Stimulated activated CD8-positive, alpha-beta memory T cell treated with anti-CD3 and anti-CD28 coated beads, Interleukin-12 subunit alpha, Interleukin-12 subunit beta, amount 100 ng/mL, for 4 hours (primary cell): ENCODE measurements at places on chromosomes 7 and 10.

DNA sequence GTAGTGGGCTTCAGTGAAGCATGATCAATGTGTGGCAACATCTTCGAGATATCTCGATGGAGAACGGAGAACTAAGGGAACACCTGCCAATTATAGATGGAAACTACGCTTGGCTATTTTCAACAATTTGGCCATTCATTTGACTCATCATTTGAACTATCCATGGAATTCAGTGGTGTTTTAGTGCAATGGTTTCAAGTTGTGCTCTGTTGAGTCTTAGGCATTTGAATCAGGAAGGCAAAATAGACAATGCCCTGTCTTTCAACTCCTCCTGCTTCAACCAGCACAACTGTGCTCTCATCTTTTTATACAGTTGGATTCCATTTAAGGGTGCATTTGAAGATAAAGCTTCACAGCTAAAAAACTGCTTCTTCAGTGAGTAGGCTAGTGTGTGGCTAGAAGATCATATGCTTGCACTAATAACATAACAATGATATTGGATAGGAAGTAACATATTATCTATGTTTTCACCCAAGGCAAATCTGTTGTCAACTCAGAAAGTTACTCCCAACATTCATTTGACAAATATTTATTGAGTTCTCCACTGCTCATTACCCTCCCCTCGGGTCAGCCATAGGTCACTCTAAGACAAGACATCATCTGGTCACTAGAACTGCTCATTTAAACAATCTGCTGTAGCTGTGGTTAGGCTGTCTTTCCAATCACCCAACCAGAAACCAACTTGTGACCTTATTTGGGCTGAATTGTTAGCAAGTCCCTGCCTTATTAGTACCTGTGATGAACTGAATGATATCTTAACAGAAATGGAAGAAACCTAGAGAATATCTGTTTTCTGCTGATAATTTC, 314.1 kb upstream of the SP4 start:
- DNase-seq: no peak

GRCh38 chr10:21803374-21803773, 200.2 kb downstream of the DNAJC1 start:
- no peak for DNase-seq

DNA sequence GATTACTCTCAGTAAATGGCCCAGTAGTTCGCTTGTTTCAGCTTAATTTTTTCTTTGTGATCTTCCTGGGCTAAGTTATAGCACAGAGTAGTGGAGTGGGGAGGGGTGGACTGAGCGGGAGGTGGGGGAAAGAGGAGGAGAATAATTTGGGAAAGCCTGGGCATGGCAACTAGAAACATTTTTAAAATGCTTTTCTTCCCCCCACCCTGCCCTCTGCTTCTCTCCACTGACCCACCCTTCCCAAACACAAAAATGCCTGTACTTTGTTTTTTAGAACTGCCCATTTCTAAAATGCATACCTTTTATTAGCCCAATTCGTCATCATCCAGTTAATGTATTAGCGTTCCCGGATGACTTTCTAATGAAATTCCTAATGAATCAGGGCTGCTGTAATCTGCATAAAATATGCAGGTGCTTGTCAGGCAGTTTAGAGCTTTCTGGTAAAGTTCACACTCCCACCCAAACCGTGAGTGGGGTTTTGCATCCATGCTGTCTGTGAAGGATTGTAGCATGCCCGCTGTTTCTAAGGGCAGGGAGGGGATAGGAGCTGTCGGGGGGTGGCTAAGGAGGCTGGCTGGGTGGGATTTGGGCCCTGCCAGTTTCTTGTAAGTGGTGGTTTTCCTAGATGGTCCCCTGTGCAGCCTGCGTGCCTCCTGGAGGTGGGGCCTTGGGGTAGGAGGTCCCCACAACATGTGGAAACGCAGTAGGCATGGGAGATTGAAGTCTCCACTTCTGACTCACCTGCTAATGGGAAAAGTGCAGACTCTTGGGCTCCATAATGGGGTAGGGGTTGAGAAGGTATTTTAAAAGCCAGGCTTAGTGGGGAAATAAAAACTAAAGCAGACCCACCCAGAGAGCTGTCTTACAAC, 190.3 kb downstream of the TCF7L2 start:
- DNase-seq: no peak

DNA sequence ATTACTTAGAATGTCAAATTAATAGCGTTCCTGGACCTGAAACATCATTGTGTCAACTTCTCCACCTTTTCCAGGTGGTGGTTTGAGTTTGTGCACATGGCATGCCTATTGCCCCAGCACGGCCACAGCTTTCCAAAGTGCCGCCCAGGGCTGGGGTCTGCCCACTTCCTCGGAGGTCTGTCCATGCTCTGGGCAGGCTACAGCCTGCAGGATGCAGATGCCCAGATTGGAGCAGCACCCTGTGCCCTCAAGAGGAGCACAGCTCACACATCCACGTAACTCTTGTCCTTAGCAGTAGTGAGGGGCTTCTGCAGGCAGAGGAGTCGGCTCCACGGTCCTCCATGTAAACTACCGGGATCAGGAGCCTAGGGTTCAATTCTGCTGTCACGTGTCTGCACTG, 238.6 kb downstream of the EBF3 start:
- no peak for DNase-seq

DNA sequence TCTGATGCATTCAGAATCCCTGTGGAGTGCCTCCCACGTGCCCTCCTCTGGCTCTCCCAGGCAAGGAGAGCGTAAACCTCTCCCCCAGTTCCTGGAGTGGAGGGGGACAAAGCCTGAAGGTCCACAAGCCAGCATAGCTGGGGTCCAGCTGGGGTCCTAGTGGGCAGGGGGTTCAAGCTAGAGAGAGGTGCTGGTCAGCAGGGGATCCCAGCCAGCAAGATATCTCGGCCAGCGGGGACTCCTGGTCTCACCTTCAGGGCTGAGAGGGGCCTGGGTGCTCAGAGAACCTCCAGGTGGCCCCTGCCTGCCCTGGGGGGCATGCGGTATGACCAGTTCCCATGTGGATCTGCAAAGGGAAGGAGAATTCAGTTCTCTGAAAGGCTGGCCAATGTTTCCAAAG, 413.7 kb downstream of the TCERG1L start:
- no peak for DNase-seq

- DNase-seq: no peak
Observed at GRCh38 chr10:15122477-15123030, 25.4 kb downstream of the RPP38 start.

GRCh38 chr10:114393886-114394285, 10.4 kb downstream of the AFAP1L2 start:
- DNase-seq: no peak

- no peak for DNase-seq
Observed at GRCh38 chr10:69449841-69450240, 1.4 kb upstream of the TSPAN15 start.

DNA sequence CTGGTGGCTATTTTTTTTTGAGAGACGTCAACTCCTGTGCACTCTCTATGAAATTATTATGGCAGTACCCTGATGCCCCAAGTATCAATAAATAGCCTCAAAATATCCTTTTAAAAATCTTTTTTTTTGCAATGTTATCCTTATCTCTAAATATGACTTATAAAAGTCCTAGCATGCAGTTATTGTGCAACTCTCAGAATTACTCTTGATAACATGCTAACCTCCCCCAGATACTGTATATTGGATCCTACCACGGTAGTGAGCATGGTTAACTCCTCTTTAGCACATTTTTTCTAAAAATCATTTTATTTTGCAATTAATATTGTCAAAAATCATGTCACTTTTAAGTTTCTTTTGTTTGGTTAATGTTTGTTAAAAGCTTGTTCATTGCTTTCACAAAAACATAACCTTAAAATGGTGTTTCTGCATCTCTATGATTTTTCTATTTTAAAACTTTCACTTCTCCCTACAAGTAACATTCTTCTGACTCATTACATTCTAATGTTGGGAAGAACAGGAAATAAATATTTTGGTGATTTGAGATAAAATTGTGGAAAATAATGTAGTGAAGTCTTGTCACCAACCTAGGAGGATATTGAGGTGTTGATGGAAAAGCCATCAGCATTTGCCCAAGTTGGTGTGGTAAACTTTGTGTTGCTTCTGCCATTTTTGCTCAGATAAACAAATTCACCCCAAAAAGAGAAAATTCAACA, 42.1 kb upstream of the ADRA2A start:
- no peak for DNase-seq

DNA sequence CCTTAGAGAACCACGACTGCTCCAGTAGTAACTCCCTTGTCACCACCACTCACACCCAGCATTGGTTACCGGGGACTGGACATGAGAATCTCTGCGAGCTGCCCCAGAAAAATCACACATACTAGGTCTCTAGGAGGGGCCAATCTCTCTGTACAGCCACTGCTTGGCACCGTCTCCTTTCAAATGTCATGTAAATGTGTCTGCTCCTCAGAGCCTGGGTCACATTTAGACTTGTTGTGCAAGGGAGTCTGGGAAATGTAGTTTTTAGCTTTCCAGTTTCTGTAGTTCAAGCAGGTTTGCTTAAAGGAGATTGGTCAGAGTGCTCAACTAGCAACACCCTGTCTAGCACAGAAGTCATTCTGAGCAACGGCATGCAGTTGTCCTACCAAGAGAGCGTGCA, 60.0 kb downstream of the CHN2 start:
- no peak for DNase-seq

GRCh38 chr10:5565671-5566581, 41.2 kb downstream of the CALML3 start:
- no peak for DNase-seq

DNA sequence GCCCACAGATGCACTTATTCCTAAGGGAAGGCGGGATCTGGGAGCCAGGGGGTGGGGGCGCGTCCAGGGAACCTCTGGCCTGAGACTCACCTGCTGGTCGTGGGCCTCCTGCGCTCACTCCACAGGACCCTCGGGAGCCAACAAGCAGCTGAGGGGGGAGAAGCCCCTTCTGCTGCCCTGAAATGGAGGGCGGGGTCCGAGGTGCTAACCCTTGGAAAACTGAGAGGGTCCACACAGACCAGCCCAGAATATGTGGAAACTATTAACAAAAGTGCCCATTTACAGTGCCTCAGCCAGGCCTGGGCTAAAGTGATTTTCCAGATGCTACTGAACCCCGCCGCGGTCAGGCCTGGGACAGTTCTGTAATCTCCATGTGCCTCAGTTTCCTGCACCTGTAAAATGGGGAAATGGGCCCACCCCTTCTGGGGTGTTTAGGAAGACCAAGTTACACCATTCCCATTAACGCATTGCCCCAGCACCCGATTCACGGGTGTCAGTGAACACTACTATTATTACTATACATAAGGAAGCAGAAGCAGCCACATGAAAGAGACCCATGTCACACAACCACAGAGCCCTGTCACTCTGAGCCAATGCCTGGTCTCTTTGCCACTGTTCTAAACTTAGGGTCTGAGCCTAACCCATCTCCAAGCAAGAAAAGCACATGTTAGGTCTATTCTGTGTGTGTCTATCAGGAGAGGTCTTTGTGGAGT, 630 bp upstream of the VSTM4 start:
- no peak for DNase-seq

GRCh38 chr10:89481662-89482061, 53.7 kb downstream of the SLC16A12 start:
- DNase-seq: no peak

DNA sequence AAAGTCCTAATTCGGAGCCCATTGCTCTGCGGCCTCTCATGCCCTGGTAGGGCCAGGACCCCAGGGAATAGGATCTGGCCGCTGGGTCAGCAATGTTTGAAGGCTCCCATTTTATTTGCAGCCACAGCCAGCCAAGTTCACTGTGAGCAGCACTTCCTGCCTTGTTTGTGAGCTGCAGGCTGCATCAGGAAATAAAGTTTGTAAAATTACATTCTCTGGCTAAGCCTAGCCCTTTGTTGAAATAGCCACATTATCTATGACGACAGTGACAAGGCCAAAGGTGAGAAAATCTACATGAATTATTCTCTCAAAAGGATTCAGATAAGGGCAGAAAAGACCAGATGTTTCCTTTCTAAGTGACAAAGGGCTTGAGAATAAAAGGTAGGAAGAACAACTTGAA, 23.7 kb upstream of the ITGB1 start:
- no peak for DNase-seq

- DNase-seq: no peak
Observed at GRCh38 chr7:34036972-34037792, 131.8 kb downstream of the BMPER start.

DNA sequence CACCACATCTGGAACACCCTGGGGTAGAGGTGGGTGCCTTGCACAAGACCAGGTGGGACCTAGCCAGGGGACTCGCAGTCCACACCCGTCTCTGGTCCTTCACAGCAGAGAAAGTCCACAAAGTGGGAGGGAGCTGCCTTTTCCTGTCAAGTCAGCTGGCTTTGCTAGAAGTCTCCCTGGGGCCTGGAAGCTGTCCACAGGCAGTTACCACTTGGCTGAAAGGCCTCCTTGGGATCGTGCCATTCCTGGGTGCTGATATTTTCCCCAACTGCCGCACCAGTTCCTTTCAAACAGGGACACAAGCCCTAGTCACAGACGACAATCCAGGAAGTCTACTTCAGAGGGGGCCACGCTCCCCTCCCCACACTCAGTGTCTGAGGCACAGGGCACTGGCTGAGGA, 75.4 kb downstream of the AFAP1L2 start:
- no peak for DNase-seq

DNA sequence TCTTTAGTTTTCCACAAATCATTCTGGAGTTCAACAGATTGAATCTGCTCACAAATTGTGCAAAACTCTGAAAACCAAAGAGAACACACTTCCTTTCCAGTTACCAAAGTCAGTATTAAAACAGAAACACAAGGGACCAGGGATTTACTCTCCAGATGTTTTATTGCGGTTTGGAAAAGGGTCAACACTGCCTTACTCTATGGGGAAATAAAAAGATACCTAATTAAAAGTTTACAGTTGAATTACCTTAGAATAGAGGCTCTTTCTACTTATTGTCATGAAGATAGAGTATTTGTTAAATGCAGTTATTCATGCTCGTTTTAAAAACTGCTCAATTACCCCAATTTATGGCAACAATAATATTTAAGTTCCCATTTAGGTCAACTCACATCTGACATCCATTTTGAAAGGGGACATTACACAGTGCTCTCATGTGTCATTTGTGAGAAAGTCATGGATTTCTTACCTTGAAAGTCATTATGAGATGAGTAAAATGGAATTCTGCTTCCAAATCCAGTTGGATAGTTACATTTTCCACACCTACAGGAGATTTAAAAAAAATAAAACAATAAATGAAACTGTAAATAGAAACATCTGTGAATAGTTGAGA, 8.4 kb downstream of the LAMB1 start:
- no peak for DNase-seq

DNA sequence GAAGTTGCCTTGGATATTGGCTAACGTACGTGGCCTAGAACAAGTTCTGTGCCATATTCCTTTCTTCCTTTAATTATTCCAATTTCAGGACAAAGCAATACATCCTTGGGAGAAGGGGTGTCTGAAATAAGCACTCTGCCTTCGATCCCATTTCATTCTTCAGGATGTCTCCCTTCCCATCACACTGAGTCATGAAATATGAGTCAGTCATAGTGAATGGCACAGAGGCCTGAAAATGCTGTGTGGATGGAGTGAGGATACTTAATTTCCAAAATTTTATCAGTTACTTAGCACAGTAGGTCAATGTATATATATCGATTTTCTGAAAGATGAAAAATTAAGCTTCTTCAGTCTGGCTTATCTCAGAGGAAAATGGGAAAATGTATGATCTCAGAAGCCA, 19.5 kb downstream of the EVX1 start:
- DNase-seq: no peak

- no peak for DNase-seq
Observed at GRCh38 chr10:29252811-29253689, 35.8 kb upstream of the LYZL1 start.

GRCh38 chr7:25521236-25521635, 292.9 kb upstream of the NPVF start:
- no peak for DNase-seq
